ENCODE measurements at places on chromosomes 6 and 20. TPM values are rescaled to one million over a fixed set of nuclear protein-coding genes. Genes with fewer than 3 reads are reported as not detected.
A peak's percentile ranks its signal among the peaks of the same experiment; 100 is the strongest.

The IMPG1 gene
- not detected for polyA plus RNA-seq

The TNXB gene
- polyA plus RNA-seq, result 0.55 TPM

The ZNF334 gene
- 4.5 TPM for polyA plus RNA-seq

The C6orf132 gene
- polyA plus RNA-seq, result not detected

The ENPP3 gene
- not detected for polyA plus RNA-seq

The E2F1 gene
- 15.0 TPM for polyA plus RNA-seq

The TNFRSF21 gene
- 9.2 TPM for polyA plus RNA-seq

The DAAM2 gene
- polyA plus RNA-seq, result 0.23 TPM

GRCh38 chr20:32079655-32080109 lies 27.6 kb downstream of the HCK start:
- no peaks in the 10 kb centered on the region for H3K4me1 ChIP-seq
- H3K36me3 ChIP-seq, result no peaks in the 10 kb centered on the region
- peaks cover 7% of the 10 kb centered on the region for H3K27me3 ChIP-seq
- no peak overlapping the region for H3K4me3 ChIP-seq
- H3K27ac ChIP-seq, result no peak overlapping the region

GRCh38 chr20:8808202-8808535 lies 260.7 kb upstream of the PLCB4 start:
- peaks cover 4% of the 10 kb centered on the region for H3K36me3 ChIP-seq
- no peak overlapping the region for H3K27ac ChIP-seq
- no peak for DNase-seq

DNA sequence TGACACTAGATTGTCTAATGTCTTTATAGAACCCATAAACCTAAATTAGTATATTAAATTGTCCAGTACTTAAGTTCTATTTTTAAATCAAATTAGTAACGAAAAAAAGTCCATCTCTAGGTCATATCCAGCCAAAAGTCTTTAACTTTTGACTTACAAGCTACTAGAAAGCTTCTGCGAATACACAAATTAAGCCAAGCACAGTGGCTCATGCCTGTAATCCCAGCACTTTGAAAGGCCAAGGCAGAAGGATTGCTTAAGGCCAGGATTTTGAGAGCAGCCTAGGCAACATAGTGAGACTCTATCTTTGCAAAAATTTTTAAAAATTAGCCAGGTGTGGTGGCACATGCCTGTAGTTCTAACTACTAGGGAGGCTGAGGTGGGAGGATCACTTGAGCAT lies 420.4 kb upstream of the PLCB4 start:
- H3K36me3 ChIP-seq, result peaks cover 7% of the 10 kb centered on the region
- no peak for DNase-seq
- H3K4me3 ChIP-seq, result no peak overlapping the region
- peaks cover 13% of the 10 kb centered on the region for H3K4me1 ChIP-seq
- H3K27me3 ChIP-seq, result no peaks in the 10 kb centered on the region

- H3K4me1 ChIP-seq, result no peaks in the 10 kb centered on the region
- no peaks in the 10 kb centered on the region for H3K27me3 ChIP-seq
- DNase-seq, result peak; percentile 16
- H3K36me3 ChIP-seq, result peaks cover 22% of the 10 kb centered on the region
These were observed 15.3 kb upstream of the ZBTB9 start for GRCh38 chr6:33438978-33439594.

DNA sequence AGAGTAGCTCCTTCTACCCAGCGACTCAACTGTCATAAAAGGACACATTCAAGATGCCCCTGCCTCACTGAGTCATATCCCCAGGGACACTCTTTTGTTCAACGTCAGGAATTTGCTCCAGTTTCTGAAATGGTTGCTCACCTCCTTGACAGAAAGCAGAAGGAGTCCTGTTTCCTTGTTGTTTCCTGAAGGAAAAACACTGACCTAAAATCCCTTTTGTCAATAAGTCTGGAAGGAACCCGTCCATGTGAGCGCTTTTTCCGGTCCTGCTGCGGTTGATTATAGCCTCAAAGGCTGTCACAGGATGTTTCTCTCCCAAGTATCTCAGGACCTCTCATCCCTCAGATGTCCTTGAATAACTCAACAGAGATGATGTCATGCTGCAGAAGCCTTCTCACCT lies 113.6 kb upstream of the PLEKHG1 start:
- H3K27me3 ChIP-seq, result no peaks in the 10 kb centered on the region
- H3K4me3 ChIP-seq, result no peak overlapping the region
- H3K36me3 ChIP-seq, result no peaks in the 10 kb centered on the region
- H3K27ac ChIP-seq, result no peak overlapping the region
- no peaks in the 10 kb centered on the region for H3K4me1 ChIP-seq
- DNase-seq, result no peak
